Psoas muscle (tissue), 8 donors: ENCODE measurements at places on chromosomes 4 and X. TPM values are rescaled to one million over a fixed set of nuclear protein-coding genes. Genes with fewer than 3 reads are reported as not detected.

The SLC10A6 gene
- total RNA-seq = 0.30 TPM

The GPRASP1 gene
- 1.2 TPM for total RNA-seq

The FAM149A gene
- total RNA-seq = 9.0 TPM

The SYN1 gene
- 0.84 TPM for total RNA-seq

The GIMD1 gene
- not detected for total RNA-seq

The CDX4 gene
- not detected for total RNA-seq

The UCP1 gene
- not detected for total RNA-seq

The PPP2R2C gene
- total RNA-seq = 1.6 TPM

The CCNA2 gene
- 0.30 TPM for total RNA-seq

The IRAK1 gene
- total RNA-seq = 56.1 TPM

The RAB9B gene
- total RNA-seq = 1.9 TPM
